ENCODE measurements at places on chromosomes 5 and 9. TPM values are rescaled to one million over a fixed set of nuclear protein-coding genes. Genes with fewer than 3 reads are reported as not detected.

Gene OGN
- total RNA-seq = not detected

Gene CD72
- total RNA-seq = 0.38 TPM

Gene BHMT2
- not detected for total RNA-seq

Gene TLX3
- total RNA-seq = 6.5 TPM

Gene DOCK2
- not detected for total RNA-seq

Gene SOWAHA
- total RNA-seq = 0.88 TPM

Gene POC5
- total RNA-seq = 23.1 TPM

Gene LRRC19
- 0.21 TPM for total RNA-seq

Measured in Calu3 (cell line).